ENCODE measurements at places on chromosomes 12 and 14.

DNA sequence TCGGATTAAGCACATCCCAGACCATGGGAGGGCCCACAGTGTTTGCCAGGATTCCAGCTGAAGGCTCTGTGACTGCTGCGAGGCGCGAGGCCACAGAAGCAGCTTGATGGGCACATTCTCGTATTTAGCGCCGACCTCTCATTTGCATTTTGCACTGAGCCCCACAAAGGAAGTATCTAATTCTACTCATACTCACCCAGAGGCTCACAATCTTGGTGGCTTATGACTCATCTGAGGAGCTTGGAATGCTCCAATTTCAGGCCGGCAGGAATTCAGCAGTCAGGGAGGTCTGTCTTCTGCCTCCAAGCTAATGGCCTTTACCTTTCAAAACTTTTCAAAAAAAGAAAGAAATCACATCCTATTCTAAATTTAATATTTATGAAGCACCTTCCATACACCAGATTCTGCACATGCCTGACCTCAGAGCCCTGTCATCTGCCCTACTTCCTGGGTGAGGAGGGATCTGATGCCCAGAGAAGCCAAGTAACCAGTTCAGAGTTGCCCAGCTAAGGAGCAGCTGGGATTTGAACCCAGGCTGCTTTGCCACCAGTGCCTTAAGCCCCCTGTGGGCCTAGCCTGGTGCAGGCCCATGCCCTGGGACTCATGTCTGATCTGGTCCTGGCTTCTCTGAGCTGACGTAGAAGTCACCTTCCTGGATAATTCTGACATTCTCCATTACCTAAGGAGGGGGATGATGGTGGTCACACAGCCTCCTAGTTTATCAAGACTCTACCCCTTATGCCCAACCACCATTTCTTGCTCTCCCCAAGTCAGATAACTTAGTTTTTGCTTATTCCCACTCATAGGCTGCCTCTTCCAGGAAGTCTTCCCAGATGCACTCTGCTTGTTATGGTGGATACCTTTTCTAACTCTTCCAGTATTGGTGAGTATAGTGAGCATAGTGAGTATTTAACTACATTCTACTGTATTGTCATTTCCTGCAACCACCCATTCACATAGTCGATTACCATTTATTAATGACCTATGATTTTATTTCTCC lies 198.9 kb downstream of the RBM19 start:
- DNase-seq = no peak

DNA sequence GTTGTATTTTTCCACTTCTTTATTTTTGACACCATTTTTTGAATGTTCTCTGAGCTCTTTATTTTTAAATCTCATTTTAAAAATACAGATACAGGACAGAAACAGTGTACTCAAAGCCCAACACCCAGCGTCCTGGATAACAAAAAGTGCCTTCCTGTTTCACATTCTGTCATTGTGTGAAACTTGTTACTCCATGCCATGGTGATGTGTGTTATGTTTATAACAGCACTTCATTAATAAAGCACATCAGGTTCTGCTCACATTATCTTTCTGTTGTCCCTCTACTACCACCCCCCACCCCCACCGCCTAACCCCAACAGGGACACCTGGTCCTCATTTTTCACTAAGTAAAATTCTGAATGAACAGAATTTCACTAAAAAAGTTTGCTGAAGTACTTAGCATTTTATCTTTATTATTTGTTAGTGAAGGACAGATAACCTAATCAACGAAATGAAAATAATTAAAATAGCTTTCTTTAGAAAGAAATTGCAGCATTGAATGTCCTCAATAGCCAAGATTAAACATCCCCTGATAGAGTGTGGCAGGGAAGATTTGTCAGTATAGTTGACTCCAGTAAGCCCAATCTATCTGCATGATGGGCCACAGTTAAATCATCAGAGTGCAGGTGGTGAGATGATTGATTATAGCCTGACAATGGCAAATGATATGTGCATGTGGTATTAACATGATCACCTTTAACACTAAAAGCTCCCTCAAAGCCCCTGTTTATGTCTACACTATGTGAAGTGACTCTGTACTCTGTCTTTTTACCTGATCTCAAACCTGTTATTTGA lies 153.9 kb downstream of the ACSS3 start:
- no peak for DNase-seq

DNA sequence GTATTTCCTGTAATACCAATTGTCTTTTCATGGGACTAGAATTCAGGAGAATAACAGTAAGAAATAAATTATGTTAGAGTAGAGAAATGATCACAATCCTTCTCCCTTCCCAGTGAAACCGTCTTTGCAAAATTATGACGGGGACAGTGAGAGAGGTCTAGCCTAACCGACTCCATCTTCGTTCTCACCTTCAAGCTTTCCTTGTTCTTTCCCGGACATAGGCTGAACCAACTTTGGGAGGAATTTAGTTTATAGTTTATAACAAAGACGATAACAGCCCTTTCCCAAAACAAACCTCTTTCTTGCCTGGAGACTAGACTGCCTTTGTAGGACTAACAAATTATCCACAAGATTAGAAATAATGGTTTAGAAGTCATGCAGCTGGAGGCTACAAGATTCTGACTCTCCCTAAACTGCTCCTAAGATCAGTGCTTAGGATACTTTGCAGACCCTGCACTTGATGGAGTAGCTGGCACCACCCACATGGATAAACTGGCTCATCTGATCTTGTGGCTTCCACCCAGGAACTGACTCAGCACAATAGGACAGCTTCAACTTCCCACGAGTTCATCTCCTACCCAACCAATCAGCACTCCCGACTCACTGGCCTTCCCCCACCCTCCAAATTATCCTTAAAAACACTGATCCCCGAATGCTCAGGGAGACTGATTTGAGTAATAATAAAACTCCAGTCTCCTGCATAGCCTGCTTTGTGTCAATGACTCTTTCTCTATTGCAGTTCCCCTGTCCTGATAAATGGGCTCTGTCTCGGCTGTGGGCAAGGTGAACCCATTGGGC lies 521.2 kb upstream of the TBX3 start:
- no peak for DNase-seq

- no peak for DNase-seq
Measured at GRCh38 chr12:130973109-130973508, 19.4 kb downstream of the ADGRD1 start.

DNA sequence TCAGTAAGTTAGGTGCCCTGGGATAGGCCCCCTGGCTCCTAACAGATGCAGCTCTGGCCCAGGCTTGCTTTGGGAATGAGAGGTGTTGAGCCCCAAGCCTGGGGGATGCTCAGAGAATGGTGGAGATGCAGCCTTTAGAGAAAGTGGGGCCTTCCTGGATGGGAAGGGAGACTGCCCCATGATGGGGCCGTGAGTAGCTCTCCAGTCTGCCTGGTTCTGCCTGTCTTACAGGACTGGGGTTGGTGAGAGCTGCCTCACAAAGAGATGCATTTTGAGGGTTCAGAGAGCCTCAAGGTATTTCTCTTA lies 523 bp upstream of the VRTN start:
- DNase-seq = no peak

All from NCI-H1694 treated with DMSO at 0.1 percent for 48 hours (cell line).